Esophagus squamous epithelium (tissue), 5 donors: ENCODE measurements at places on chromosomes 16 and 17.

DNA sequence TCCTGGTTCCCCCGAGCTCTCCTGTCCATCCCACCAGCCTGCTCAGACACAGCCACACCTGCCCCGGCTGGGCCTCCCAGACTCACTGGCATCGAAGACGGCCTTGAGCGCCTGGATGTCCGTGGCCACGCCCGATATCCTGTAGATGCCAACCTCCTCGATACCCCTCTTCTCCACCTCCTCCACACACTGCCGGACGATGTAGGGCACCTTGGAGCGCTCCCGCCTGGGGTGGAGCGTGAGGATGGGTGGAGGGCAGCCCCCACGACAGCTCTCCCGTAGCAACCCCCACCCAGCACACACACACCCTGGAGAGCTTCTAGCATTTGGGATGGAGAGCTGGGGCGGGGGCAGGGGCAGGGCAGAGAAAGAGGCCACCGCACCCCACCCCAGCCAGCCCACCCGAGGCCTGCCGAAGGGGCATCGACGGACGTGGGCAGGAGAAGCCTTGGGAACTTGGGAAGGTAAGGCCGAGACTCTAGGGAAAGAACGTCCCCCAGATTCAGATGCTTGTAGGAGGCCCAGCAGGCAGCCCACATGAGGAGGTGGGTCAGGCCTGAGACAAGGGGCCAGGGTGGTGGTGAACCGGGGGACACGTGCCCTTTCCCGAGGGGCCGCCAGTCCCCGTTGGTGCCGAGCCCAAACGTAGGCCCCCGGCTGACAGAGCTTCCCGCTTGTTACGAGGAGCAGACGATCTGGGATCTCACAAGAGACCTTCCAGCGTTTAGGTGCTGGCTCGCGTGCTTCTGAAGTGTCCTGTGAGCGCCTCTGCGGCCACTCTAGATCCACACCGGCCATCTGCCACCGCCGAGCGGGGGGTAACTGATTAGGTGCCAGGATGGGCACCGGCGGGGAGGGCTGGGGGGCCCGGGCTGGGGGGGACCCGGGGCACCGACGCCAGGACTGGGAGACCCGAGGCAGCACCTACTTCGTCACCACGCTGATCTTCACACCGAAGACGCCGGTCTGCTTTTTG lies 15.1 kb downstream of the TIMM22 start:
- DNase-seq: no peak

DNA sequence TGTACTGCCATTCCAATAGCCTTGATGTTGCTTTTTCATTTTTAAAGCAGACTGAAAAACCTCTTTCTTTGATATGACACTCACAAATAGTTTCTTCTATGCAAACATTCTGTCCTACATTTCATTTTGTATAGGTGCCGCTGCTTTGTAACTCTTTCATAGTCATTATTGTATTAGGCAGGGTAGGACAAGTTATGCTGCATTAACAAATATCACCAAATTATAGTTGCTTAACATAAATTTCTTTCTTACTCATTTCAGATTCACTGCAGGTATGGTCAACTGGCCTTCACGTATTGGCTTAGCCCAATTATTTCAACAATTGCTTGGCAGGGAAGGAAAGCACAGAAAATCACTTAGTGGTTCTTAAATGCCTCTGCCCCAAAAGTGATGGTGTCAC lies 70.8 kb downstream of the GPR139 start:
- no peak for DNase-seq

- DNase-seq: no peak
Measured at GRCh38 chr16:54792811-54793210, 137.9 kb upstream of the IRX5 start.

DNA sequence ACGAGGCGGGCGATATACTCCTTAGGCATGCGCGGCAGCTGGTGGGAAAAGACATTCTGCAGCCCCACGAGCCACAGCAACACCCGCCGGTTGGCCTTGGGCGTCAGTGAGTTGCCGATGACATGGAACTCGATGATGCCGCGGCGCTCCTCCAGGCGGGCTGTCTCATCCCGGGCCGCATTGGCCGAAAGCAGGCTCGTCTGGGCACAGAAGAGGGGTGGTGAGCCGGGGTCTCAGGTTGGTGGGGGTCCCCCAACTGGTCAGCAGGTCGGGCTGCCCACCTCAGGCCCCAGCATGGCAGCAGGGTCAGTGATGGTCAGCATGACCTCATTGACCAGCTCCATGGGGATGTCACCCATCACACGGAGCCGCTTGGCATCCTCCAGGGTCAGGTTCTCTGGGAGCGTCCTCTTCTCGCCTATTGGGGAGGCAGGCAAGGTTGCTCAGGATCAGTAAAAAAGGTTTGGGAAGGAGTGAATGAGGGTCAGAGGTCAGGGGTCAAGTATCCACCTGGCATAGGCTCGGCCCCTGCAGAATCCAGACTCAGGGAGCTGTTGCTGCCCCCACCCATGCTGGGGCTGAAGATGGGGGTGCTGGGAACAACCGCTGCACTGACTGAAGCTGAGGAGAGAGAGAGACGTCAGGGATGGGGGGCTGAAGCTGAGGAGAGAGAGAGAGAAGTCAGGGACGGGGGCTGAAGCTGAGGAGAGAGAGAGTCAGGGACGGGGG lies 3.6 kb downstream of the KAT2A start:
- no peak for DNase-seq

DNA sequence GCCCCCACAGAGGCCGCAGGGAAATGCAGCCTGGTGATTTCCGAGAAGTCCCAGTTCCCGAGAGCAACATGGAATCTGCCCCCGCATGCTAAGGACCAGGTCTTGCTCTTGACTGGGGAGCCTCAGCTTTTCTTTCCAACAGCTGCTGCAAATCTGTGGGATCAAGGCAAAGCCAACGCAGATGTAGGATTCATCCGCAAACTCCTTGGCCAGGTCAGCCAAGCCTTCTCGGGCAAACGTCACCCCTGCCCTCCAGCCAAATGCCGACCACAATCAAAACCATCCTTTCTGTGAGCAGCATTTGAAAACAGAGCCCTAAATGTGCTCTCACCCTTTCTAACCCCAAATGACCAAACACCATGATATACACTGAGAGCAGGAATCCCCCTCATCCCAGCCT lies 54.0 kb downstream of the MRM3 start:
- no peak for DNase-seq

GRCh38 chr16:85521552-85522307 lies 91.4 kb upstream of the GSE1 start:
- DNase-seq: no peak

DNA sequence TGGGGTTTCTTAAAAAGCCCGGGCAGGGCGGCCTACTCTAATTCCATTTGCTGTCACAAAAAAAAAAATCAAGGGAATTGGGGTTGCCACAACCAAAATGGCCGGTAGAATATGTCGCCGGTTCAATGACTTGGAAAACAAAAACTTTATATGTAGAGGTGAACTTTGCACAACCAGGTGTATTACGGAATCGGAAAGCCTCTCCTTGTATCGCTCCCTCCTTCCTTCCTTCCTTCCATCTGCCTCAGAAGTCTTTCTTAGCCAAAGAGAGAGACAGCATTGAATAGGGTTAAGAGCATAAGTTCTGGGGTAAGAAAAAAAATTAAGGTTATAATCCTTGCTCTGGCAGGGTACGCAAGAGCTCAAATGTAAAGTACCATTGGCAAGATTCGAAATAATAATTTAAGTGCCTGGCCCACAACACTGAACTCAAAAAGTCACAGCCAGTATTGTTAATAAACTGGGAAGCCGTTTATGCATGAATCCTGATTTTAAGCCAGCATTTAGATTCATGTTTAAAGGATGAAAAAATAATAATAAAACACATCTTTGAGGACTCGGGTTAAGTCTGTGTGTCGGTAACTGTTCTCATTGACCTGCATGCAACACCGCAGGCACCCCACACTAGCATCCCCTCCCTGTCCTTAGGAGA lies 522 bp upstream of the GLG1 start:
- DNase-seq: no peak

GRCh38 chr16:86882586-86883280 lies 304.4 kb downstream of the FOXL1 start:
- DNase-seq: no peak

- no peak for DNase-seq
Measured at GRCh38 chr17:77126519-77126918, 14.2 kb upstream of the SEC14L1 start.

- DNase-seq: no peak
Measured at GRCh38 chr17:11264183-11264871, 23.3 kb downstream of the SHISA6 start.

DNA sequence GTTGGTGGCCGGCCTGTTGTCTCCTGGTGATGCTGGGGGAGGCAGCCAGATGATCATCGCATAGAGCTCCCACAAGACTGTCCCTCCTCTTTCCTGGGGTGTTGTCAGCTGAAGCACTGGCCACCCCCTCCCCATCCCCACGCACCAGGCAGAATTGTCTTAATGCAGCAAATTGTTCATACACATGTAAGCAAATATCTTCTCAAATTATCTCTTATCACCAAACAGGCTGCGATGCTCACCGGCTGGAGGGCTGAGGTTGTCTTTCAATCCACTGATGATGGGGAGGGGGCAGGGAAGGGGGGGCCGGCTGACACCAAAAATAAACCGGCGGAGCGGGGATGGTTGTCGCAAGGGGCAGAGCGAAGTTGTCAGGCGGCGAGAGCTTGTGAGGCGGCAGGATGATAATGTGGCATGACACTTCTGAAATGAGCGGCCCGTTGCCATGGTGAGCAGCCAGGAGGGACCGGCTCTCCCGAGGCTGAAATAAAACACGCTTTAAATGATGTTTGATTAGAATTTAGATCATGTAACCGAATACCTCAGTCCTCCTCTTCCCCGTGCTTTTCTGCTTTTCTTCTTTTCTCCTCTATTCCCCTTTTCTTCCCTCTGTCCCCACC lies 59.8 kb downstream of the MRM1 start:
- DNase-seq: no peak

DNA sequence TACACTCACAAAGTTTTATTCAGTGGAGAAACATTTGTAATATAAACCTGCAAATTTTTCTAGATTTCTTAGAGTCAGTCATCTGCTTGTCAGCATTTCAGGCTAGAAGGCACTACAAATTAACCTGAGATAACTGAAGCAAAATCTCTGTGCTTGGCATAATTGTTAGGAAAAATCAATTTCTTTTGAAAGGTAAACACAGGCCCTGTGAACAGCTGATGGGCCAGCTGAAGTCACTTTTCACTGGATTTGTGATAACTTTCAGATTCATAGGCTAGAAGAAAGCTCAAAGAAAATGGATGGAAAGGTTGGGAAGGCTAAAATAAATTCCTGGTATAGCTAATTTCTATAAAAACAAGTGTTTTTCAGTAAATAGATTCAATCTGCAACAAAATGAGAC lies 34.0 kb upstream of the SLC6A2 start:
- no peak for DNase-seq
